ENCODE measurements at places on chromosomes 7 and 10. TPM values are rescaled to one million over a fixed set of nuclear protein-coding genes. Genes with fewer than 3 reads are reported as not detected.

The HOXA1 gene
- not detected for total RNA-seq

The VSTM2A gene
- total RNA-seq: not detected

The SEMA3D gene
- 22.8 TPM for total RNA-seq

The NRP1 gene
- total RNA-seq: 66.9 TPM

DNA sequence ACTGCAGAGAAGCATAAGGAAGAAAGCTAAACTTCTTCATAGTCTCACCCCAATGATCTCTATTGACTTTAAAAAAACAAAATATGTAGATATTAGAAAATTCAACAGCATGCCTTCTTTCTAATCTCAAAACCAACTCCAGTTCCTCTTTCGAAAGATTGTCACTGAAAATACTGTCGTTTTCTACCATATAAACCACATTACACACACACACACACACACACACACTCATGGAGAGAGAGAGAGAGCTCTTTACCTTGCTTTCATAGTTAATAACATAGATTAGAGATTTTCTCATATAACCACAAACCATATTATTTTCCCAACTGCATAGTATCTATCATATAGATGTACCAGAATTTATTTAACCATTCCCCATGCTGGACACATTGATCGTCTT lies 296.2 kb upstream of the MGMT start:
- H3K4me3 ChIP-seq: no peak overlapping the region
- no peaks in the 10 kb centered on the region for H3K4me1 ChIP-seq
- no peaks in the 10 kb centered on the region for H3K36me3 ChIP-seq
- DNase-seq: no peak
- H3K27me3 ChIP-seq: no peaks in the 10 kb centered on the region

DNA sequence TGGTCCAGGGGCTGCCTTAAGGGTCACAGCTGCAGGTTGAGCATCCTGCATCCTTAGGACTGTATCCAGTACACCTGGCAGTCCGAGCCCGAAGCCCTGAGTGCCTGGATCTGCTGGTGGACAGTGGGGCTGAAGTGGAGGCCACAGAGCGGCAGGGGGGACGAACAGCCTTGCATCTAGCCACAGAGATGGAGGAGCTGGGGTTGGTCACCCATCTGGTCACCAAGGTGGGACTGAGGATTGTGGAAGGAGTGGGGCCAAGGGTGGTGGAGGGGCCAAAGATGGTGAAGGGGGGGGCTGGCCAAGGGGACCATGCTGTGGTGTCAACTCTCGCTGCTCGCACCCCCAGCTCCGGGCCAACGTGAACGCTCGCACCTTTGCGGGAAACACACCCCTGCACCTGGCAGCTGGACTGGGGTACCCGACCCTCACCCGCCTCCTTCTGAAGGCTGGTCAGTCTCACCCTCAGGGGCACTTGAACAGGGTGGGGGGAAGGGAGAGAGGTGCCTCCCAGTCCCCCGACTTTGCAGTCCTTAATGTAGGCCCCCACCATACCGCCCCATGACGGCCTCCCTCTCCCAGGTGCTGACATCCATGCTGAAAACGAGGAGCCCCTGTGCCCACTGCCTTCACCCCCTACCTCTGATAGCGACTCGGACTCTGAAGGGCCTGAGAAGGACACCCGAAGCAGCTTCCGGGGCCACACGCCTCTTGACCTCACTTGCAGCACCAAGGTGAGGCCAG lies 5.3 kb downstream of the NFKB2 start:
- no peak overlapping the region for H3K4me3 ChIP-seq
- no peaks in the 10 kb centered on the region for H3K27me3 ChIP-seq
- peaks cover 12% of the 10 kb centered on the region for H3K36me3 ChIP-seq
- H3K27ac ChIP-seq: no peak overlapping the region
- H3K4me1 ChIP-seq: peaks cover 12% of the 10 kb centered on the region

GRCh38 chr7:2124604-2125345 lies 108.0 kb downstream of the MAD1L1 start:
- H3K4me3 ChIP-seq: no peak overlapping the region
- H3K4me1 ChIP-seq: no peaks in the 10 kb centered on the region
- no peaks in the 10 kb centered on the region for H3K27me3 ChIP-seq
- no peaks in the 10 kb centered on the region for H3K36me3 ChIP-seq

- H3K27me3 ChIP-seq: no peaks in the 10 kb centered on the region
- H3K4me1 ChIP-seq: no peaks in the 10 kb centered on the region
- H3K36me3 ChIP-seq: no peaks in the 10 kb centered on the region
- no peak overlapping the region for H3K4me3 ChIP-seq
These were observed 600.1 kb upstream of the AUTS2 start for GRCh38 chr7:68998136-68998535.

DNA sequence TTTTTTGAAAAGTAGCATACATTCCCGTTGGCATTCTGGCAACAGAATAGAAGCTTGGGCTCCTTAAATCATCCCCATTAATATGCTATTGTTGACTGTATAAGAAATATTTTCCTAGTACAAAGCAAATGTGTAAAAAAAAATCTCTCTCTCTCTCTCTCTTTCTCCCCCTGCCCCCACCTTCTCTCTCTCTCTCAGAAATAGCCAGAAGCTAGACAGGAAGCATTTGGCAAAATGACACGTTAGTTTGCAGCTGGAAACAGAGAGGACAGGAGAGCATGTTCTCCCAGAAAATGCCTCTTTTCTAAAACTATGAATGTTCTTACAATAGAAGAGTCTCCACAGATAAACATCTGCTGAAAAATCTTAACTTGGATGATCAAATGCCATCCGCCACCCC lies 59.6 kb upstream of the AKR1E2 start:
- DNase-seq: no peak
- H3K36me3 ChIP-seq: no peaks in the 10 kb centered on the region
- H3K27me3 ChIP-seq: no peaks in the 10 kb centered on the region

DNA sequence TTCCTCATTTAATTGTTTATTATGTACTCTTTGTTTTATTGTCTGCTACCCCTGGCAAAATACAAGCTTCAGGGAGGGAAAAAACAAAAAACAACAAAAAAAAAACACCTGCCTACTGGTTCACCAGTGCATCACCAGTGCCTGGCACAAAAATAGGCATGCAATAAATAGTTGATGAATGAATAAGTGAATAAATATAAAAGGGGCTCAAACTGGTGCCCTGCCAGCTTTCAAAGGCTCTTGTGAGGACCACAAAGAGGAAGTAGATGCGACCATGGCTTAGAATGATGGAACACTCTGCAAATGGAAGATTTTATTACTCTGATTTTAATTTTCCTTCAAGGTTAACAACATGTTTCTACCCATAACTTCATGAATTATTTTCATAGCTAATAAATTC lies 213.0 kb upstream of the INHBA start:
- H3K4me3 ChIP-seq: no peak overlapping the region
- DNase-seq: no peak
- H3K36me3 ChIP-seq: no peaks in the 10 kb centered on the region
- peaks cover 18% of the 10 kb centered on the region for H3K4me1 ChIP-seq
- peak overlapping the region; percentile 20 for H3K27ac ChIP-seq
- no peaks in the 10 kb centered on the region for H3K27me3 ChIP-seq

GRCh38 chr10:85457191-85457590 lies 909.4 kb downstream of the GRID1 start:
- H3K4me1 ChIP-seq: no peaks in the 10 kb centered on the region
- no peak overlapping the region for H3K4me3 ChIP-seq
- DNase-seq: no peak

DNA sequence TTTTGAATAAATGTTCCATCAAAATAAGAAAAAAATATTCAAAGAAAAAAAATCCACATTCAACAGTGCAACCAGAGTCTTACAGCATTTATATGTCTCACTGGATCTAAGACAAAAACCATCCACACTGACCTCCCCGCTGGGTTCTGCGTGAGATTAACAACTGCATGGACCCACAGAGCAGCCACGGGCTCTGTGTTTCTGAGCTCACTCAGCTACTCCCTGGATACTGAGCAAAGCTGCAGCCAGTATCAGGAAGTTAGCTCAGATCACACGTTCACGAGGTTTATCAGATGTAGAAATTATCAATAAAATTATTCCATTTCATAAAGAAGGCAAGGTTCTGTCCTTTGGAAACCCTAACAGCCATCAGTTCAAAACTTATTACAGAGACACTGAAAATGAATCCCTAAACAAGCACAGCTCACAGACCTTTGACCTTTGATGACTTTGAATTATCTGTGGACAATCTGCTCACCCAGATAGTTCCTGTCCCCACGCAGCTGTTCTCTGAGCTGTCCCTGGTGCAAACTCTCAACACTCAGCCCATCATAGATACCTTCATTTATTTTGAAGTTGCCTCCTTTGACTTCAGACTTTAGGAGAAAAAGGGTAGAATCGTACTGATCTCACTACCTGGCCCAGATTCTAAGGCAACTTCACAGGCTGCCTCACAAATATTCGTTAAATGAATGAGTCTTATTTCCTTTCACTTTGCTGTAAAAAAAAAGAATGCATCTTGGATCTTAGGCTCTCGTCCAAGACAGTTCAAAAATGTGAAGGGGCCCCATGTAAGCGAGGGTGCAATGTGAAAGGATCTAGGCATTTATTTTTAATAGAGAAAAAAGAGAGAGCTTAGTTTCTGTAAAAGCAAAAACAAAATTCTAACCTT lies 67.7 kb upstream of the SVIL start:
- peak overlapping the region; percentile 46 for H3K27ac ChIP-seq
- H3K4me3 ChIP-seq: peak overlapping the region; percentile 20
- H3K27me3 ChIP-seq: no peaks in the 10 kb centered on the region
- H3K4me1 ChIP-seq: peaks cover 68% of the 10 kb centered on the region
- no peaks in the 10 kb centered on the region for H3K36me3 ChIP-seq

DNA sequence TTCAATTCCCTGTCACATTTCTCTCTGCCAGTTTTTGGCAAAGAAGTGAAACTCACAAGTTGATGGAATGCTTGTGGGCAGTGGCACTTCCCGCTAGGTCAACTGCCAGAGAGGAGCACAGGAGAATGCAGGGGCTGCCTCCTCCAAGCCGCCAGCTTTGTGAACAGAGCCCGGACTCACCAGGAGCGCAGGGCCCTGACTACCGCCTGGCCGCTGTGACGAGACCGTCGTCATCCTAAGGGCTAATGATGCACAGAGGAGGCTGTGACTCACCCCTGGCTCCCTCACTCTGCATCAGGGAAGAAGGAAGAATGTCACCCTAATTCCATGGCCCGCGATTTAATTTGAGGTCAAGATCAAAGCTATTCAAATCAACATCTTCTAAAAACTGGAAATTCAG lies 123.9 kb downstream of the TAX1BP1 start:
- no peaks in the 10 kb centered on the region for H3K27me3 ChIP-seq
- DNase-seq: no peak
- H3K36me3 ChIP-seq: no peaks in the 10 kb centered on the region
- H3K4me3 ChIP-seq: no peak overlapping the region
- no peaks in the 10 kb centered on the region for H3K4me1 ChIP-seq

DNA sequence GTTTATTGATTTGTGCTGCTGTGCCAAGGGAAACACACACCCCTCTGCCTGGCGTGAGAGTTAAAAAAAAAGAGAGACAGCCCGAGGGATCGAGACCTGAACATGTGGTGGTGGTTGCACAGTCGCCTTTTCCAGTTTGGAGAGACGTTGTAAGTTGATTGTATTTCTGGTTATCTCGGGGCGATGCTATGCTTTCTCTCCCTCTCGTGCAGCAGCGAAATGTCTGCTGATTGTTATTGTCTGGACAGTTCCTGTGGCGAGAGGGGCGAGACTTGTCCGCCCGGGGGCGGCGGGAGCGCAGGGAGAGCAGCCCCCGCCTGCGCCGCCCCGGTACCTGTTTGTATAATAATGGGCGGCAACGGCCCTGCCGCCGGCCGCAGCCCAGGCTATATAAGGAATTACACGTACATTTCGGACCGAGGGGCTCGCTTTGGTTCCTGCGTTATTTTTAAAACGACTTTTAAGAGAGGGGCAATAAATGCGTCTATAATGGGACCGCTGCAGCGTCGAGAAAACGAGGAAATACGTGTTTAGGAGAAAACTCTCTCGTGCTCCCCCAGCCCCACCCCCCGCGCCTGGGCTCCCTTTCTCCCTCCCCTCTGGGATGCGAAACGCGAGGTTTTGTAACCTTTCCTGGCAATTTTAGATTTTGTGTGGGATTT lies 1.7 kb downstream of the ZEB1 start:
- H3K4me1 ChIP-seq: peaks cover 12% of the 10 kb centered on the region
- no peak for DNase-seq
- H3K27ac ChIP-seq: peak overlapping the region; percentile 98
- H3K4me3 ChIP-seq: peak overlapping the region; percentile 94
- no peaks in the 10 kb centered on the region for H3K36me3 ChIP-seq
- no peaks in the 10 kb centered on the region for H3K27me3 ChIP-seq

- H3K27ac ChIP-seq: no peak overlapping the region
- H3K4me3 ChIP-seq: no peak overlapping the region
- DNase-seq: no peak
- H3K27me3 ChIP-seq: no peaks in the 10 kb centered on the region
These were observed 143.1 kb downstream of the AHR start for GRCh38 chr7:17441557-17441956.

DNA sequence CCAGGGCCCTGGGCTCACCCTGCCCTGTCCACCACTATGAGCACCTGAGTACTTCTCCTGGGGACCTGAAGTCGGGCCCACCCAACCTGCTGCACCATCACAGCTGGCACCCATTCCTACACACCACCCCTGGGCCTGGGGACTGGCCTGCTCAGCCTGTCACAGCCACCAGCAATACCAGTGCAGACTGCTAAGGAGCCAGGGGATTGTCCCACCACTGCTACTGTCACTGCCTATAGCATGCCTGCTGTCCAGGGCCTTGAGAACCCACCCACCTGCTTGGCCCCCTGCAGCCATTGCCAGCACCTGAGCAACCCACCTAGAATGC lies 624.8 kb upstream of the FOXK1 start:
- no peaks in the 10 kb centered on the region for H3K27me3 ChIP-seq
- H3K4me3 ChIP-seq: no peak overlapping the region
- no peak for DNase-seq
- no peaks in the 10 kb centered on the region for H3K4me1 ChIP-seq
- no peaks in the 10 kb centered on the region for H3K36me3 ChIP-seq

DNA sequence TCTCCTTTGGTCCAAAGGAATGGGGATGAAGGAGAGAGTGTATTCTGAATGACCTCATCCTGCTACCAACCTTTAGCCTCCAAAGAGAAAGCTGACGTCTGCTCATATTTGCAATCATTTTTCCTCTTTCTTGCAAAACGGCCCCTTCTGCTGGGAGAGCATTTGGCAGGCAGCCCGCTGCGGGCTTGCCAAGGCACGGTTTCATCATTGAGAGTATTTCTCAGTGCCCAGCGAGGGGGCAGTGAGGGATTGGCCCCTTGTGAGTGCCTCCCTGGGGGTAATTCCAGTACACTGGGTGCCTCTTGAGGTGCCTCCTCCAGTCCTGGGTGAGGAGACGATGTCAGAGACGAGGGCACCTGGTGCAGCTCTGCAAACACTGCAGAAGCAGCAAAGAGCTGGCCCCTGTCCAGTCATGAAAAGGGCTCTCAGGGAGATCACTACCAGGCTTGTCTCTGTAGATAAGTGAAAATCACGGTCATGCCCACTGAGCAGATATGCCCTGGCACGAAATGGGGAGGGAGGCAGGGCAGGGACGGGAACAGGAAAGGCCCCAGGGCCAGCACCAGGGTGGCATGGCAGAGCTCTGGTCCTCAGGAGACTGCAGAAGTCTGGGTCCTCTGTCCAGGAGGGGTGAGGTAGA lies 48.7 kb upstream of the SHH start:
- no peak for DNase-seq
- no peaks in the 10 kb centered on the region for H3K4me1 ChIP-seq
- no peak overlapping the region for H3K4me3 ChIP-seq
- no peak overlapping the region for H3K27ac ChIP-seq

GRCh38 chr10:73017955-73018480 lies 63.4 kb upstream of the PLA2G12B start:
- DNase-seq: no peak
- H3K4me3 ChIP-seq: no peak overlapping the region
- peaks cover 3% of the 10 kb centered on the region for H3K36me3 ChIP-seq
- peak overlapping the region; percentile 31 for H3K27ac ChIP-seq
